ENCODE measurements at places on chromosomes 11 and 22. TPM values are rescaled to one million over a fixed set of nuclear protein-coding genes. Genes with fewer than 3 reads are reported as not detected.

GAB4 gene
- not detected for total RNA-seq

FAM89B gene
- 9.1 TPM for total RNA-seq

SCGB1C1 gene
- not detected for total RNA-seq

OR4P4 gene
- total RNA-seq, result not detected

MS4A15 gene
- total RNA-seq, result not detected

SLC17A6 gene
- not detected for total RNA-seq

OR51B5 gene
- total RNA-seq, result 0.18 TPM
